Right lung (tissue), 10 donors: ENCODE measurements at places on chromosomes 1 and 21. TPM values are rescaled to one million over a fixed set of nuclear protein-coding genes. Genes with fewer than 3 reads are reported as not detected.

Gene GRIK3
- 1.00 TPM for polyA plus RNA-seq

DNA sequence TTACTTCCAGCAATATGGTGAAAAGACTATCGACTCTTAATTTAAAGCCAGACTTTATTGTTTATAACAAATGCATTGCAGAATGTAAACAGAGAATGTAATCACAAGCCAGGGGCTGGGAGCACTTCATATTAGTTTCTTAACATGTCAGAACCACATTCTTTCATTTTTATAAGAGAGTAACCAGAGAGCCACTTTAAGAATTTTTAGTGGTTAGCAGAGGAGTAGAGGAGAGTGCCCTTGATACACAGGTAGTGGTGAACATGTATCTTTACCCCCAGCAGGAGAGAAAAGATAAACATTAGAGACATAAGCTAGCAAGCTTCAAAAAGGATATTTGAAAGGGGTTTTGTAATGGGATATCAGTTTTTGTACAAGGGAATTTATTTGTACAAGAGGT lies 11.1 kb downstream of the AMY2B start:
- no peak for DNase-seq

- peak; percentile 34 for DNase-seq
Observed at GRCh38 chr1:69738458-69739250, 170.9 kb downstream of the LRRC7 start.

DNA sequence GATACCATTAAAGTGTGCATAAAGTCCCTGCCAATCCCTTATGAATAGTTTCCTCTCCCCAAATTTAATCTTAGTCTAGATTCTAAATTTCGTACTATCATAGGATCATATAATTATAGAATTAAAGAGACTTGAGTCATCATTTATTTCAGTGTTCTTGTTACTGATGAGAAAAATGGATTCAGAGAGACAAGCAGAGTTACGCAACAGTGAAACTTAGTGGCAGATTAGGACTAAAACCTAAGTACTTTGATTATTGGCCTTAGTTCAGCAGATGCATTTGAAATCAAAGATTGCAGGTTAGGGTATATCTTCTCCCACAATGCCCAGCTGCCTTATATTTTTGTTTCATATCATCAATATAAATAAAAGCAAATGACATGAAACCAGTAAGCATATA lies 843 bp upstream of the KRTAP19-7 start:
- DNase-seq = no peak

DNA sequence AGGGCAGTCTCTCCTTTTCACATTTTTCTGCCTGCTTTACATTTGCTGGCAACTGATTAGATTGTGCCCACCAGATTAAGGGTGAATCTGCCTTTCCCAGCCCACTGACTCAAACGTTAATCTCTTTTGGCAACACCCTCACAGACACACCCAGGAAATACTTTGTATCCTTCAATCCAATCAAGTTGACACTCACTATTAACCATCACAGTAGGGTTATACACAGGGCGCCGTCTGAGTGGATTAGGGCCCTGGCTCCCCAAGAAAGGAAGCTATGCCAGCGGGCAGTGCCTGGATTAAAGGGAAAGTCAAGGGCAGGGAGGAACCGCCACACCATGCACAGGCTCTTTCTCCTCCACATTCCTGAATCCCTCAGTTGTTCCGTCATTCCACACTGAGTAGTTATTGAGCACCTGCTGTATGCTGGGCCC lies 56.2 kb downstream of the EVA1C start:
- no peak for DNase-seq

DNA sequence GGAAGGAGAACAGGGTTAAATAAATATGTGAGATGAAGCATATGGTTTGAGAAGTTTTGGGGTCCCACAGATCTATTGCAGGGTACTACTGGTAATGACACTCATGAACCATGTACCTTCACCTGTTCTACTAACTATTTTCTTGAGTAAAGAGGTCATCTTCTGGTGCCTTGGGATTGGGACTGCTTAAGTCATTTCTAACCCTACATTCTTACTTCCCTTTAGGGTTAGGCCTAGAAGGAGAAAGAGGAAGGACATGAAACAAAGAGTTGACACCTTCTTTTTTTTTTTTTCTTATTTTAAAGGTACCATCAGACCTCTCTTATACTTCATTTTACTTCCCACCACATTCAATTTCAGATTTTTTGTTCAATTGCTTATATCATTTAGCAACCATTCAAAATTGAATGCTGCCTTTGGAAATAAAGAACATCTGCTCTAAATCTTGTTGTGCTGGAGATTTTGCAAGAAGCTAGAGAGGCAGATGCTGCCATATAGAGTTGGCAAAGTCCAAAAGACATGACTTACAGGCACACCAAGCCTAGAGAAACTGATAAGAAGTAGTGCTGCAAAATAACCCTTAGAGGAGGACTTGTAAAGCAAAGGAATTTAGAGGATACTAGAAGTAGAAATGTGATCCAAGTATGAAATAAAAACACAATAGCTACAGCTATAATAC lies 374.4 kb upstream of the ST6GALNAC5 start:
- DNase-seq = no peak

DNA sequence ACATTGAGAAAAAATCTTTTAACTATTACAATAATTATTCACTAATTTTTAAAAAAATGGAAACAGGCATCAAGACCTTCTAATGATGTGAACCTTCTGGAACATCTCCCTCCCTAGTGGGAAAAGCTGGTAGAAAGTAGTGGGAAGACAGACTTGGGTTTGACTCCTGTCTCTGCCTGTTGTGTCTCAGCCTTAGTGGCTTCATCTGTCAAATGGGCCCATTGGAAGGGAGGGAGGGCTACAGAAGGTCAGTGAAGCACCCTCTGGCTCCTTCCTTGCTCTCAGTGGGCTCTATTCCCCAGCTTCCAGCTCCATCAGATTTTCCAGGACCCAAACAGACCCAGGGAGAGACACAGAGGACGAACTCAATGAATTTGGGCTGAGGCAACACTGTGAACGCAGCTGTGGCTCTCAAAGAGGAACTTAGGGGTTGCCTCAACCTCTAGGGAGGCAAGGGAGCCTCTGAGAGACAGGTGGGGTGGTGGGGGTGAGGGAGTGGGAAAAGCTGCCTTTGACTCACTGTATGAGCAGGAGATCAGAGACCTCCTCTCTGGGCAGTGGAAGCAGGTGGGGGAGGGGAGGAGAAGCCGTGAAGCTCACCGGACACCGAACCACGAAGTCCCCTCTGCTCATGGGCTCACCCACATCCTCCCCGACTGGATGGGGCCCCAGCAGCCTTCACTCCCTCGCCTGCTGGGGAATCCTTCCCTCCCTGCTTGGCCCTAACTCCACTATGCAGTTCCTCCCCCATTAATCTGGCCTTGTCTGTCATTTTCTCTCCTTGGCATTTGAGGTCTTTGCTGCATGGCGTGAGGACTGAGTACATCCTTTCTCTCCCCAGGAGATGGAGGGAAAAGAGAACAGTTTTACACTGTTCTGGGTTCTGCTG lies 4.5 kb downstream of the CNR2 start:
- DNase-seq = no peak

GRCh38 chr1:175287377-175287776 lies 94.8 kb upstream of the KIAA0040 start:
- no peak for DNase-seq

Gene MYOM3
- polyA plus RNA-seq = 1.4 TPM

- DNase-seq = no peak
Observed at GRCh38 chr21:43034101-43034500, 41.5 kb downstream of the CBS start.

- no peak for DNase-seq
Observed at GRCh38 chr1:187641463-187641862, 812.7 kb downstream of the PLA2G4A start.

- no peak for DNase-seq
Observed at GRCh38 chr1:6868660-6869380, 83.6 kb downstream of the CAMTA1 start.

DNA sequence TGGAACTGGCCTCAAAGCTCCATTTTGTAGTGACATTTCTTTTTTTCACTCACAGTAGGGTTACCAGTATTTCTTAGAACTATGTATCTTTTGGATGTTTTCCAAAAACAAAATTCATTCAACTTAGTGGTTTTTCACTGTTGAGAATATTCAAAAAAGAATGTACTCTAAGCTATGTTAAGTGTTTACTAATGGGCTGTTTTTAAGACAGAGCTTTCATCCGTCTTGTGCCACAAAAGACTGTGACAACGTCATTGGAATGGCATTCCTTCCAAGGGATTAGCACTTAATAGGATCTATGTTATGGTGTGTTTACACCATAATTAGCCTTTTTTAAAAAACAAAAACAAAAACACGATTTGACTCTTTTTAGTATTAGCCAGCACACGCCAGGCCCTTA lies 66.8 kb downstream of the TTC3 start:
- peak; percentile 51 for DNase-seq

DNA sequence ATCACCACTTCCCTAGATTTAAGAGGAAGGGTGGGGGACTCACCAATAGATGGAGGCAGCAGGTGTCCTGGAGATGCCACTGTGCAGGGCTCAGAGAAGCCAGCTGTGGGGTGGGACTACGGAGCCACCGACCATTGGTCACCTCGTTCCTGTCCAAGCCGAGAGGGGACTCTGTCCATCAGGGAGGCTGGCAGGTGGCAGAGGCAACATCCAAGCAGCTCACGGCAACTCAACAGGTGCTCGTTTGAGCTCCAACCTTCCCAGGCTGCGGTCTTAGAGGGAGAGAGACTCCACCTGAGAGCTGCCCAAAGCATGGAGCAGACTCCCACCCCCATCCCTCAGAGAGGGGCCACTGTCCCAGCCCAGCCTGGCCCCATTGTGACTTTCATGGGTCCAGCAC lies 71.4 kb downstream of the IGSF21 start:
- no peak for DNase-seq

DNA sequence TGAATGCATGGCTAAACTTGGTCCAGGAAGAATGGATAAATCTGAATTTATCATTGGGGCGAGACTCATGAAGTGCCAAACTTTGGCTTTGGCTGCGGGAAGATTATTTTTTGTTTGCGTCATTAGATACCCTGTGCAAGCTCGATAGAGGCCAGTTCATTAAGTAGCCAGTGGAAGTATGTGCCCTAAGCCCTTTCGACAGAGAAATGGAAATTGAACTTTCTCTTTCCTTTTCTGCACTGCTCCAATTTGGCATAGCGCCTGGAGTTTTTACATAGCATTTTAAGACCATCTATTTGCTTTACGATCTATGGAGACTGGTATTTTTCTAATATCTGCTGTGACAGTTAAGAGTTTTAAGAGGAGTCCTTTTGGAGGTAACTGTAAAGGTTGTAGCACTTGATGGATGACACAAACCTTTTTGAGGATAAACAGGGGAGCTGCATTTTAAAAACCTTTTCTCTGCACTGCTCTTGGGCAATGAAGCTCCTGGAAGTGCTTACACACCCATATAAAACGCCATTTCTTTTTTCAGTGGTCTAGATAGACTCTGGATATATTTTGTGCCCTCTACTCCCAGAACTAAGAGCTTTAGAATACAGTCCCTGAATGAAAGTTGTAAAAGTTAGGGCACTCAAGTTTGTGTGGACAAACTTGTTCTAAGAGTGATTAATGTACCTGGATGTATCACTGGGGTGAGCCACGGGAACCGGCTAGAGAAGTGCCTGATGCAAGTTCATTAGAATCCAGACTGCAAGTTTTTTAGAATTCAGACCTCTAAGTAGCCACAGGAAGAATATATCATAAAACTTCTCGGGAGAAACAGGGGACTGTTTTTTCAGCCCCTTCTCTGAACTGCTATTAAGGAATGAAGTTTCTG lies 41.3 kb upstream of the CFHR3 start:
- no peak for DNase-seq

Gene ZSWIM5
- 4.5 TPM for polyA plus RNA-seq

Gene CHODL
- 2.6 TPM for polyA plus RNA-seq

GRCh38 chr21:27213303-27213702 lies 246.4 kb upstream of the ADAMTS5 start:
- DNase-seq = no peak

DNA sequence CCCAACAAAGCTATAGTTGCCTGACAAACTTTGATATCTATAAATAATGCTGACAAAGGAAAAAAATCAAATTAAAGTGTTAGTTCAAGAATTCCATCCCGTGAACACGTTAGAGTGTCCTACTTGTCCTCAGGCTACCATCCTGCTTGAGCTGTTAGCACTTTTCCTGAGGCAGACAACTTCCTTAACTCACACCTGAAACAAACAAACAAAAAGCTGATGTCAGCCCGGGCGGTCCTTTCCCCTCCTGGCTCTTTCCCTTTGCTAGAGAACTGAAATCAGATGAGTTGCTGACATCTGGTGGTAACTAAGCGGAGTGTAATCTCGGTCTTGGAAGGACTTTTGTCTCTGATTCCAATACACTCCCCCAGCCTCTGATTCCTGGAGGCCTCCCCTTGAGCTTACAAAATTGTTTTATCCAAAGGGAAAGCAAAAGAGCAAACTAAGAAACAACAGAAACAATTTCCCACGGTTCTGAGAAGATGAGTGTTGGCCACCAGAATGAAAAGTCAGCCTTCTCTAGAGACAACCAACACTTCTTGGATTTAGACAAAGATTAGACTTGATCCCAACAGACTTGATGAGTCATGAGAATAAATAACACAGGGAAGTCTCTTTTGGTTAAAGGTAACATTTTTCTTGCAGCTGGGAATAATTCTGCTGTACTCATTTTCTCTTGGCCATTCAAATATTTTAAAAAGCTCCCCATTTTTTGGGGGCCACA lies 135.4 kb downstream of the PROX1 start:
- DNase-seq = peak; percentile 64

Gene C4BPA
- polyA plus RNA-seq = 0.24 TPM

DNA sequence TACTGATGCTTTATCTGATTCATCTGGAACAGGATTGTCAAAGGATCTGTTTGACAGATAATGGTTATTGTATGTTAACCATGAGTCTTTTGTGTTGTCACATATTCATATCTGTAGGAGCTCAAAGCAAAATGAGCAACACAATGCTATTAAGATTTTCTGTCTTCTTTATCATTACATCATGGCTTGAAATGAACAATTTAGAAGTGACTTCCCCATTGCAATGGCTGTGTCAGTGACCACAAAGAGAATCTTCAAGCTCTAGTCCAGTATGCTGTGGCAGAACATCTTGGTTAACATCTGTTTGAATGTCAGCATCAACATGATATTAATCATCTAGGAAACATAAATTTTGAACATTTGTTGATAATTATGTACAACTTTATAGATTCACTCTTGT lies 1148.5 kb downstream of the PLA2G4A start:
- no peak for DNase-seq

Gene TMEM82
- 0.16 TPM for polyA plus RNA-seq

Gene CAPN9
- 1.8 TPM for polyA plus RNA-seq

- no peak for DNase-seq
Observed at GRCh38 chr1:9558271-9558945, 19.1 kb downstream of the SLC25A33 start.

Gene RASAL2
- polyA plus RNA-seq = 27.5 TPM

DNA sequence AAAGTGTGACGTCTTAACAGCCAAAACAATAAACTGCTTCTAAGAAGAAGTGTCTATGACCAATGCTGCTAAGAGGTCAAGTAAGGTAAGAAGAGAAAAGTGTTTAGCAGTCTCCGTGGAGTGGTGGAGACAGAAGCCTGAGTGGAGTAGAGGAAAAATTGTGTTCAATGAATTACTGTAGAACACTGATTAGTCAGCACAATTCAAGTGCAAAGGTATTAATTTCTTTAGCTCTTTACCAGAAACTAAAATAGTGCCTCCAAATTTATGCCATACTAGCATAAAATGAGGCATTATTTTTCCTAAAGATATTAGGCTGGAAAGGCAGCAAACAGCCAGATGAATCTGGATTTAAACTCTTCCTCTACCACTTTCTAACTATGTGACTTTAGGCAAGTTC lies 56.1 kb downstream of the PIK3R3 start:
- DNase-seq = no peak

Gene OLFML3
- 263 TPM for polyA plus RNA-seq
